ENCODE measurements at places on chromosomes 6 and 20.

GRCh38 chr20:12984863-12985262 lies 23.9 kb upstream of the SPTLC3 start:
- no peak for DNase-seq

DNA sequence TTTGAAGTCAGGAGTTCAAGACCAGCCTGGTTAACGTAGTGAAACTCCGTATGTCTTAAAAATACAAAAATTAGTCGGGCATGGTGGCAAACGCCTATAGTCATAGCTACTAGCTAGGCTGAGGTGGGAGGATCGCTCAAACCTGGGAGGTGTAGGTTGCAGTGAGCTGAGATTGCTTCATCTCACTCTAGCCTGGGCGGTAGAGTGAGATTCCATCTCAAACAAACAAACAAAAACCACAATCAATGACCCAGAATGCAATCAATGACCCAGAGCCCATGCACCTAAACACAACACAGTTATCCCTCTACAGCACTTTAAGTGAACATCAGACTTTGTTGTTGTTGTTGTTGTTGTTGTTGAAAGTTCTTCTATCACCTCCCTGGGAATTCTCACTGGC lies 77.9 kb downstream of the MYB start:
- DNase-seq = no peak

DNA sequence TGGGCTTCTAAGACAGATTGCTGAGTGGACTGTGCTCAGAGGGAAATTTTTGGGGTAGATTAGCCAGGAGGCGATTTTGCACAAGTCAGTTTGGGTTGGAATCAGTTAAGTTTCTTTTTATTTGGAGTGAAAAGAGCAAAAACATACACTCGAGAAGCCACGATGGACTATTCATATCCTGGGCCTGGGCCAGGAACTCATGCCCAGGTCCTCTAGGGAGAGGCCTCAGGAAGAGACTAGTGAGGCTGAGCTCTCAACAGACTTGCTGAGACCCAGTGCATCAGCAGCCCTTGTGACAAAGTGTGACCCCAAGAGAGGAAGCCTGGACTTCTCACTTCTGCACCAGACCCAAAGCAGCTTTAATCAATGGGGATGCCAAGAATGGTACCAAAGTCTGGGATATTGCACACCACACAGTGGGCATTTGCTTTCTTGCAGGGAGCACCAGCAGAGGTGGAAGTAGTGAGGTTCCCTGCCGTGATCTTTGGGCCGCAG lies 61.6 kb upstream of the MAFB start:
- no peak for DNase-seq

DNA sequence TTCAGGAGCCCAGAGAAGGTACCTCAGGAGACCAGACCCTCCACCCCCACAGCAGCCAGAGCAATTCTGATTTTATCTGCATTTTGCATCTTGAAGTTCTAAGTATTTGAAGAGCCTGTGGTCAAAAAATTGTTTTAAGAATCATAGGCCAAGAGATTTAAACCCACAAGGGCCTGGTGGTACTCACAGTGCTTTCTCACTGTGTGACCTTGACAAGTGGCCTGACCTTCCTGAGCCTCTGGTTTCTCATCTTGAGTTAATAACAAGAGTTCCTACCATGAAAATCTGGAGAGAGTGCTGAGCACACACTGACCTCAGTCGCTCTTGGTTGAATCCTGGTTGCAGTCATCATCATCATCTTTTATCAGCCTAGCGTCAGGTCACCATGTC lies 45.4 kb upstream of the ID1 start:
- no peak for DNase-seq

GRCh38 chr20:34369265-34369664 lies 6.2 kb downstream of the ITCH start:
- no peak for DNase-seq

- DNase-seq = no peak
Measured at GRCh38 chr20:59214073-59214472, 50.5 kb downstream of the ZNF831 start.

DNA sequence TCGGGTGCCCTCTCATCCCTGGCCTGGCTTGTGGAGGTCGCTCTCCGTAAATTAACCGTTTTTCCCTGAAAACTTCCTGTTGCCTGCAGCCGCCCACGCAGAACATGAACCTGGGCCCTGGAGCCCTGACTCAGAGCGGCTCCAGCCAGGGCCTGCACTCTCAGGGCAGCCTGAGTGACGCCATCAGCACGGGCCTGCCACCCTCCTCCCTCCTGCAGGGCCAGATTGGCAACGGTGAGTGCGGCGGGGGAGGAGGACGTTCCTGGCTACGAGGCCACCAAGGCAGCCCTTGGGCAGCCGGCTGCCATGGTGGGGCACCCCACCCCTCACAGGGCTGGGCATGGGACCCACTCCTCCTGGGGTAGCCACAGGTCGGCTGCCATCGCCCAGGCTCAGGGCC lies 17.8 kb downstream of the SS18L1 start:
- DNase-seq = no peak

DNA sequence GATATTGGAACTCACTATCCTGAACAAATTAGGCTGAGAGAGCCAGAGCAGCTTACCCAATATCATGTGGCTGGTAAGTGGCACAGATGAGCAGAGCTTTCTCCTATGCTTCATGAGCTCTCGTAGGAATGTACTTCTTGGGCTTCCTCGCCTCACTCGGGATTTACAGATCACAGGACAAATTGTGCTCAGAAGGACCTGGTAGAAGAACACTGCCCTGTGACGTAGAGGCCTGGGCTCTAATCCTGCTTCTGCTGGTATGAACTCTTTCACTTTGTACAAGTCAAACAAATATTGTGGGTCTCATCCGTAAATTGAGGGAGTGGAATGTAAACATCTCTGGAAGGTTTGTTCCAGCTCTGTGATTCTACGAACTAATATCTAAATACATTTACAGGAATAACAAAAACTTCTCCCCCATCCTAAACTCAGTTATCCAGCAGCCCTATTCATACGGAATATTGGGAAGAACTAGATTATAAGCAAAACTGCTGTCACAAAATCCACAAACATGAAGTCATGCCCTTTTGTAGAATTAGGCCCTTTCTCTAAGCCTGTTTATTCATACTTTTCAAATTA lies 187.6 kb downstream of the CLIC5 start:
- DNase-seq = no peak

- DNase-seq = no peak
Measured at GRCh38 chr6:35510916-35511561, 1.7 kb downstream of the TULP1 start.

- peak; percentile 67 for DNase-seq
Measured at GRCh38 chr20:62010551-62011402, 54.9 kb downstream of the TAF4 start.

DNA sequence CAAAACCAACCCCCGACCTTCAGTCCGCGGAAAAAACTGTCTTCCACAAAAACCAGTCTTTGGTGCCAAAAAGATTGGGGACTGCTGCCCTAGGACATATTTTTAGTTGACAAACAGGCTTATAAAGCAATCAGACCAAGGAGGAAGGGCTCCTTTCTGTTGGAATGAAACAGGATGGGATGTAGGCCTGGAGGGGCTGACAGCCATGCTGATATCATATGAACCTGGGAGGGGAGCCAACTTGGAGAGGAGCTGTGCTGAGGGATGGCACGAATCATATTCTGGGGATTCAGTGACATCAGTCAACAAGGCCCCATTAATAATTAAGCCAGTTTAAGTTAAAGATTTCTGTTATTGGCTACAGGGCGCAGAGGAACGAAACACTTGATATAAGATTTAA lies 225.4 kb upstream of the TSHZ2 start:
- DNase-seq = no peak

DNA sequence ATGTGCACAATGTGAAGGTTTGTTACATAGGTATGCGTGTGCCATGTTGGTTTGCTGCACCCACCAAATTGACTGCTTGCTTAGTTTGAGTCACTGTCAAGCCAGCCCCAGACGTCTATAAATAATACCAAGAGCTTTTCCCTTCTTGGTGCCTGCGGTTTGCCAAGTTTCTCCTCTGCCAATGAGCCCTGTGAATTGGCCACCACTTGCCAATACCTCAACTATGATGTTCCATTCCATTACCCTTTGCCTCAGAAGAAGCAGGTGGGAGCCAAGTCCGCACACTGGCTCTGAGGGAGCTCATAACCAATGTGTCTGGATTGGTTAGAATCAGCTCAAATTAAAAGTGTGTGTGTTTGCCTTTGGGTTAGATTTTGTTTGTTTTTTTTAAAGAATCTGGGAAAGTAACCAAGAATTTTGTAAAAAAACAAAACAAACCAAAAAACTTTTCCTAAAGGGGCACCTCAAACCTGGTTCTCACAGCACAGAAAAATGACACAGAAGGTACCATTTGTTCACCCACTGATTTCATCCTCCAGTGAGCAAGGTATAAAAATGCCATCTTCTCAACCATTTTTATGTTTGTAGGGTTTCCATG lies 244.7 kb upstream of the PRND start:
- DNase-seq = no peak

GRCh38 chr6:3456395-3456897 lies 404 bp downstream of the SLC22A23 start:
- DNase-seq = no peak
